ENCODE measurements at places on chromosomes 7 and 10.

DNA sequence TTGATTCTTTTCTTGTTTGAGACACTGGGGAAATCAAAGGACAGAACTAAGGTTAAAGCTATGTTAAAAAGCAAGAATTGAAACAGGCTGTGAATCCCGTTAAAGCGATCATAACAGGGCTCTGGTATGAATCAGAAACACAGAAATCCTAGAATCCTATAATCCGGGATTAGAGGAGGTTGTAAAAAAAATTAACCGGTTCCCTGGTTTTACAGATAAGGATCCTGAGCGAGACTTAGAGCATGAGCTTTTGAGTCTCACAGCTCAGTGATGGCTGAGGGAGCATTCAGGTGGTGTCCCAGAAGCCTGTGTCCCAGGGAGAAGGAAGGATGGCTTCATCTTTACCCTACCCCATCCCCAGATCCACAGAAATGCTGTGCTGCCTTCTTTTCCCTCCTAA is 461.3 kb downstream of the PAXIP1 start:
- no peaks in the 10 kb centered on the region for H3K4me1 ChIP-seq
- no peak overlapping the region for H3K4me3 ChIP-seq
- no peaks in the 10 kb centered on the region for H3K27me3 ChIP-seq
- no peaks in the 10 kb centered on the region for H3K36me3 ChIP-seq
- no peak overlapping the region for H3K27ac ChIP-seq

DNA sequence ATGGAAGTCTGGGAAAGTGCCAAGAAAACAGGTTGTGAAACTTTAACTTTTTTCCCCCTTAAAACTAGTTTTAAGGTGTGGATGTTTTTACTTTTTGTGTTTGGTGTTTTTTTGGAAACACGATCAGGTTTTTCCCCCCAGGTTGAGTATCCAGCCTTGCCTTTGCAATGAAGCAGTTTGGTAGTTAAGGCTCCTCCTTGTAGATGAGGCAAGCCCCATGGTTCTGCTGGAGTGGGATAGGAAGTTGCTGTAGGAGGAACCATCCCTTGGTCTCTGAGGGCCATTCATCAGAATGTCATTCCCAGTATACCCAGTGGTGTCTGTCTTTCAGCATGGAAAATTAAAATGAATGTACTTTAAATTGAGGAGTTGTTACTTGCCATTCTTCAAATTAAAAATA is 2.7 kb downstream of the CUL1 start:
- peaks cover 3% of the 10 kb centered on the region for H3K27me3 ChIP-seq
- peak overlapping the region; percentile 24 for H3K27ac ChIP-seq
- peaks cover 14% of the 10 kb centered on the region for H3K36me3 ChIP-seq
- peak overlapping the region; percentile 99 for H3K4me3 ChIP-seq

DNA sequence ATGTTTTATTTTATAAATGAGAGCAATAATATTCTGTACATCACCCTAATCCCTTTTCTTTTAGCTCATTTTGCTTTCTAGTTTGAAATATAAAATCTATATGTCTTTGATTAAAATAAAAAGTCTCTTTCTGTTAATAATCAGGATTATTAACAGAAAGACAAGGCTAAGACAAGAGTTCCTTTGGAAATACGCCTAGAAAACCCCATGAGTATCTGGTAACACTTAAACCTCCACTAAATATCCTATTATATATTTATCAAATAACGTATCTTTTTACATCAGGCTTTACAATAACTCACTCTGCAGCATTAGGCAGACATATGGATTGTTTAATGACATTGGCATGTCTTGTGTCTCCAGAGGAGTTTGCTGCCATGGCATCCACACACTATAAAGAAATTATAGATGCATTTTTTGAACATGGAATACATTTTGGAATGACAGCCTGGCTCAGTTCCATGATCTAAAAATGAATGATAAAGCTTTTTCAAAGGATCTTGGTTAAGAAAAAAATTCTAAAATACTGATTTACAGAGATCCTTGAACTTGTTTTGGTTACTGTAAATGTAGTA is 98.7 kb downstream of the TMEM26 start:
- no peaks in the 10 kb centered on the region for H3K36me3 ChIP-seq
- H3K27me3 ChIP-seq, result no peaks in the 10 kb centered on the region
- no peak overlapping the region for H3K27ac ChIP-seq
- H3K4me1 ChIP-seq, result no peaks in the 10 kb centered on the region

DNA sequence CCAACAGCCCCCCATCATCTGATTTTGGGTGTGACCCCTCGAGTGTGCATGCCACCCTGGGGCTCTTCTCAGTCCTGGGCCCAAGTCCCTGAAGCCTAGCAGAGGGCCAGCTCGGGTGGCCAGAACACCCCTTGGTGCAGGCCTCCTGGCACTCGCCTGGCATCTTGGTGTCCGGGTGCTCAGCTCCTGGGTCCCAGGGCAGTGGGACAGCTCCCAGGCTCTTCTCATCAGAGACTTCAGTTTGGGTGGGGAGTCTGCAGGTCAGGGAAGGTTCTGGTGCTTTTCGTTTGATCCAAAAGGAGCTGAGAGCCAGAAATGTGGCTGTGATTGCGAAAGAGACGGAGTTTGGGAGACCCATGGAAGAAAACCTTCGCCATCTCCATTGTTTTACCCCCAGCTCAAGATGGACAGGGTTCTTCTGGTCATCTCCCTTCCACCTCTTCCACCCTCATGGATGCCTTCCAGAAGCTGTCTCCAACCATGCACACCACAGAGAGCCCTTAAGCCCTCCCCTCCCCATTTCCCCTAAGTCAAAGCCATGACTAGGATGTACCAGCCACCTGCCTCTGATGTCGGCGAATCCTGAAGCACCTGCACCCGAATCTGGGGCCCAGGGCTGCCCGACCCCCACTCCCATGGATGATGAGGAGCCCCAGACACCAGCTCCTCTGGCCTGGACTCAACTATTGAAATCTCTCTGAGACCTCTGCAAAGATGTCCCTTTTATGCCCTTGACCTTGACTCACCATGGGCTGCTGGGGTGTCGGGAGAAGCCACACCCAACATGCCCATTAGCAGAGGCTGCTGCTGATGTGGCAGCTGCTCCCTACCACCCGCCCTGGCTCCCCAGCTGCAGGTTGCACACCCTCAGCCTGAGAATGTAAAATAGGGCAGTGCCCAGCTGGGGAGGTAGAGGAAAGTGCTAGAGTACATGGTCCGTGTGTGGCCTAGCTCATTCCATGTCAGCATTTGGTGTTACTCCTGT is 55.3 kb downstream of the ADCYAP1R1 start:
- H3K27ac ChIP-seq, result no peak overlapping the region
- no peak overlapping the region for H3K4me3 ChIP-seq
- no peaks in the 10 kb centered on the region for H3K27me3 ChIP-seq
- no peaks in the 10 kb centered on the region for H3K4me1 ChIP-seq
- no peaks in the 10 kb centered on the region for H3K36me3 ChIP-seq

- no peaks in the 10 kb centered on the region for H3K36me3 ChIP-seq
- no peak overlapping the region for H3K27ac ChIP-seq
- DNase-seq, result no peak
- H3K27me3 ChIP-seq, result no peaks in the 10 kb centered on the region
- H3K4me1 ChIP-seq, result no peaks in the 10 kb centered on the region
Observed at GRCh38 chr7:69246758-69247157, 351.5 kb upstream of the AUTS2 start.

DNA sequence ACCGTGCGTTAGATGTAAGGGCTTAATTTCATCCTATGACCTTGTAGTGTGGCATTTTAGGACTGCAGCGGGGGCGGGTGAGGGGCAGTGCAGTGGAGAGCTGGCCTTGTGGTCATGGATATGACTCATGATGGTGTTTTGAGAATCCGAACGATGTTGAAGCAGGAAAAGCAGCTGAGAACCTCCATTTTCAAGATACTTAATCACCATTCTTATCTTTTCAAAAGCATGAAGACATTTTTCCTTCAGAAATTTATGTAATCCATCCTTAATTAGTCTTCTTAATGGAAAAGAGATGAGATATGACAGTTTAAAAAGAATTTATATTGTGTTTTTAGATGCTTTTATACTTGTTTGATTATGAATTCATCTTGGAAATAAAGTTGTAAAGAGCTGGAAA is 9.6 kb downstream of the ATP5F1C start:
- H3K27me3 ChIP-seq, result no peaks in the 10 kb centered on the region
- no peak overlapping the region for H3K4me3 ChIP-seq
- H3K4me1 ChIP-seq, result peaks cover 43% of the 10 kb centered on the region
- H3K36me3 ChIP-seq, result peaks cover 45% of the 10 kb centered on the region

DNA sequence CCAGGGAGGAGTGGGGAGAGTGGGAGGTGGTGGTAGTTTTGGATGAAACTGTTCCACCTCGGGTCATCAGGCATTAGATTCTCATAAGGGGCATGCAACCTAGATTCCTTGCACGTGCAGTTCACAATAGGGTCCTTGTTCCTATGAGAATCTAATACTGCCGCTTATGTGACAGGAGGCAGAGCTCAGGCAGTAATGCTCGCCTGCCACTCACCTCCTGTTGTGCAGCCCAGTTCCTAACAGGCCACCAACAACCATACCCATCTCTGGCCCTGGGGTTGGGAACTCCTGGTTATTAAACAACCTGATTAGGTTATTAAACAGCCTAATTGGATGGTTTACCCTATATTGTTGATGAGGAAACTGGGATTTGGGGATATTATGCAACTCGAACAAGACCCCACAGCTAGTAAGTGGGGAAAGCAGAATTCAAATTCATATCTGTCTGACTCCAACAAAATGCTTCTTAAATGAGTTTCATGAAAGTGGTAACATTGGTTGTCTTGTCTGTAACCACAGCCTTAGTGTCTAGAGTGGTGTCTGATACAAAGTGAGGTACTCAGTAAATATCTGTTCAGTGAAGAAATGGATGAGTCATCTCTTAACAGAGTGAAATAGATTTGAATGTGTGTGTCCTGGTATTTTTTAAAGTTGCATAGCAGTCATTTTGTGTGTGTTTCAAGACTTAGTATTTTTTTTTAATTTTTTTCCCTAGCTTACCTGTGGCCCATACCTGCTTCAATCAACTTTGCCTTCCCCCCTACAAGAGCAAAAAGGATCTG is 101.6 kb downstream of the HECTD2 start:
- no peaks in the 10 kb centered on the region for H3K4me1 ChIP-seq
- no peak for DNase-seq
- H3K27ac ChIP-seq, result no peak overlapping the region
- H3K27me3 ChIP-seq, result no peaks in the 10 kb centered on the region
- H3K36me3 ChIP-seq, result no peaks in the 10 kb centered on the region
- no peak overlapping the region for H3K4me3 ChIP-seq

GRCh38 chr10:20156511-20156910 is 340.3 kb downstream of the PLXDC2 start:
- no peak overlapping the region for H3K4me3 ChIP-seq
- no peaks in the 10 kb centered on the region for H3K27me3 ChIP-seq
- no peak for DNase-seq
- no peaks in the 10 kb centered on the region for H3K4me1 ChIP-seq
- no peak overlapping the region for H3K27ac ChIP-seq

GRCh38 chr10:73211106-73211811 is 35.8 kb downstream of the DNAJC9 start:
- peaks cover 8% of the 10 kb centered on the region for H3K36me3 ChIP-seq
- no peaks in the 10 kb centered on the region for H3K4me1 ChIP-seq
- no peaks in the 10 kb centered on the region for H3K27me3 ChIP-seq
- DNase-seq, result no peak
- no peak overlapping the region for H3K27ac ChIP-seq
- no peak overlapping the region for H3K4me3 ChIP-seq

DNA sequence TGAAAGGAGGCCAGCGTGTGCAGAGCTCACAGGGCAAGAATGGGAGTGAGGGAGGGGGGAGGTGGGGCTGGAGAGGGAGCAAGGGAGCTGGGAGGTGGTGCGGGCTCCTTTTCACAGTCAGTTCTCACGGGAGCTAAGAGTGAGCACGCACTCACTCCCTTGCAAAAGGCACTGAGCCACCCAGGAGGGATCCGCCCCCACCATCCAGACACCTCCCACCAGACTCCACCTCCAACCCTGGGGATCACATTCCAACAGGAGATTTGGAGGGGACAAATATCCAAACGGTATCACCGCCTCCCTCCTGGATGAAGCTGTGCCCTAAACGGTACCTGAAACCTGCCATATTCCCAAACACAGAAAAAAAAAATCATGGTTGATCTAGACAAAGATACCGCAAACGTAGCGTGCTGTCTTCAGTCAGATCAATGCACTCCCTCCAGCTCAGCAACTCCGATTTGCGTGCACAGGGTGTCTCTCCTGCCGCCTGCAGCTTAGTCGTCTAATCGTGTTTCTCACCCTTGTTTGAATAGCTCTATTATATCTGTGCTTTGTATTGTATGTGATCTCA is 20.3 kb upstream of the PRKAG2 start:
- H3K36me3 ChIP-seq, result no peaks in the 10 kb centered on the region
- no peak overlapping the region for H3K4me3 ChIP-seq
- no peaks in the 10 kb centered on the region for H3K4me1 ChIP-seq
- DNase-seq, result no peak
- no peaks in the 10 kb centered on the region for H3K27me3 ChIP-seq

GRCh38 chr10:124912101-124912886 is 29.6 kb upstream of the ZRANB1 start:
- DNase-seq, result no peak
- H3K4me1 ChIP-seq, result peaks cover 19% of the 10 kb centered on the region
- no peak overlapping the region for H3K27ac ChIP-seq
- no peak overlapping the region for H3K4me3 ChIP-seq
- H3K36me3 ChIP-seq, result no peaks in the 10 kb centered on the region

DNA sequence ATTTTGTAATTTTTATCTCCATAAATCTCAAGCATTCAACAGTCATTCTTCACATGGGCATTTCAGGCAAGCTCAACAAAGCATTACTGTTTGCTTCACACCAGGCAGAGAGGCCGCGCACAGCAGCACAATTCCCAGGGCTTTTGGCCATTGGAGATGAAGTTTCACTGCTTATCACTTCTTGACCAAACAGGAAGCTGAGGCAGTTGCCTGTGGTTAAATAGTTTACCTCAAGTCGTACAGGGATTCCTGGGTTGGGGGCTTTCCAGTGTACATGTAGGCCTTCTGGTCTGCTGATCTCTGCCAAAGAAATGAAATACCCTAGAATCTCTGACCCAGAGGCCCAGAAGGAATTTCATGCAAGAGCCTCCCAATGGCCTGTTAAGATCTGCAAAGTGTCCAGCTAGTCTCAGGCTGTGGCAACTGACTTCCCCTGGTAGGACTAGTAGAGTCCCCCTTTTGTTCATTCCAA is 11.2 kb upstream of the PRDX3 start:
- peaks cover 37% of the 10 kb centered on the region for H3K4me1 ChIP-seq
- H3K27ac ChIP-seq, result no peak overlapping the region
- DNase-seq, result peak; percentile 26
- H3K36me3 ChIP-seq, result no peaks in the 10 kb centered on the region
- peak overlapping the region; percentile 28 for H3K4me3 ChIP-seq

GRCh38 chr10:69049566-69049961 is 38.3 kb upstream of the SRGN start:
- no peak overlapping the region for H3K4me3 ChIP-seq
- no peak for DNase-seq
- no peaks in the 10 kb centered on the region for H3K27me3 ChIP-seq
- H3K4me1 ChIP-seq, result peaks cover 66% of the 10 kb centered on the region
- H3K36me3 ChIP-seq, result peaks cover 6% of the 10 kb centered on the region

- no peaks in the 10 kb centered on the region for H3K36me3 ChIP-seq
- no peak overlapping the region for H3K4me3 ChIP-seq
- peaks cover 47% of the 10 kb centered on the region for H3K27me3 ChIP-seq
- no peak overlapping the region for H3K27ac ChIP-seq
Observed at GRCh38 chr7:149690688-149691446, 82.5 kb downstream of the ZNF467 start.

DNA sequence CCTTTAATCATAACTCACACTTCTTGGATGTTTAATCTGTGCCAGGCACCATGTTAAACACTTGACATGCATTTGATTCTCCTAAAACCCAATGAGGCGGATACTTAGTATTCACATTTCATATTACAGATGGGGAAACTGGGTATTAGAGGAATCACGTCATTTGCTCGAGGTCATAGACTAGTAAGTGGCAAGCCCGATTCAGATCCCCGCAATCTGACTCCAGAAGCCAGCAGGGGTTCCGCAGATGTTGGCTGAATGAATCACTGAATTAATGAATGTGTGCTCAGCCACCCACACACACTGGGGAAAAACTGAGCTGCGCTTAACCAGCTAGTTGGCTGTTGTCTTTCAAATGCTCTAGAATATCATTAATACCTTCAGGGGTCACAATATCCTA is 22.5 kb upstream of the ENO4 start:
- no peak overlapping the region for H3K27ac ChIP-seq
- no peak overlapping the region for H3K4me3 ChIP-seq
- DNase-seq, result no peak
